CD4-positive, alpha-beta T cell treated with Interleukin-4 for 4 hours (primary cell): ENCODE measurements at places on chromosomes 16 and 17.

DNA sequence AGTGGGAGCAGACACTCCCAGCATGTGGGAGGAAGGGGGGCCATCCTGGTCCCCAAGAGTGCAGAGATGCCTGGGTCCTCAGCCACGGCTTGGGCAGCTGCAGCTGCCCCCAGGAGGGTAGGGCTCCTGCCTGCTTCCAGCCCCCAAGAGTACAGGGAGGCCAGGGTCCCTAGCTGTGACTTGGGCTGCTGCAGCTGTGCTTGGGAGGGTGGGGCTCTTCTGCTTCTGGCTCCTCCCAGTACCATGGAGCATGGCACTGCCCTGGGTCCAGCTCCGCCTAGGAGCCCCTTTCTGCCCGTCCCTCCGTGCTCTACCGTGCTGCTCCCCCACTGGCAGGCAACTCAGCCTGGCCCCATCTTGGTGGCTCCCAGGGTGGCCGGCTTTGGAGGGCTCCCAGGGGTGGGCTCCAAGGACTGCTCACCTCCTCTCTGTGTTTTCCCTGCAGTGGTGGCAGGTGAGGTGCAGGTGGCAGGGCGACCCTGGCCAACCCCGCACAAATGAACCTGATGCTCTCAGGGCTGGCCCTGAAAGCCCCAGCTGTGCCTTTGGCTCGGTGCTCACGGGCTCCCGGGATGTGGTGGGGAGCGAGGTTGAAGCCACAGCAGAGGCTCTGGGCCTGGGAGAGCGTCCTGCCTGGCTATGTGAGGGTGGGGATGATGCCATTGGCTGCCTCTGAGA is 18.5 kb upstream of the USP22 start:
- no peak for DNase-seq

DNA sequence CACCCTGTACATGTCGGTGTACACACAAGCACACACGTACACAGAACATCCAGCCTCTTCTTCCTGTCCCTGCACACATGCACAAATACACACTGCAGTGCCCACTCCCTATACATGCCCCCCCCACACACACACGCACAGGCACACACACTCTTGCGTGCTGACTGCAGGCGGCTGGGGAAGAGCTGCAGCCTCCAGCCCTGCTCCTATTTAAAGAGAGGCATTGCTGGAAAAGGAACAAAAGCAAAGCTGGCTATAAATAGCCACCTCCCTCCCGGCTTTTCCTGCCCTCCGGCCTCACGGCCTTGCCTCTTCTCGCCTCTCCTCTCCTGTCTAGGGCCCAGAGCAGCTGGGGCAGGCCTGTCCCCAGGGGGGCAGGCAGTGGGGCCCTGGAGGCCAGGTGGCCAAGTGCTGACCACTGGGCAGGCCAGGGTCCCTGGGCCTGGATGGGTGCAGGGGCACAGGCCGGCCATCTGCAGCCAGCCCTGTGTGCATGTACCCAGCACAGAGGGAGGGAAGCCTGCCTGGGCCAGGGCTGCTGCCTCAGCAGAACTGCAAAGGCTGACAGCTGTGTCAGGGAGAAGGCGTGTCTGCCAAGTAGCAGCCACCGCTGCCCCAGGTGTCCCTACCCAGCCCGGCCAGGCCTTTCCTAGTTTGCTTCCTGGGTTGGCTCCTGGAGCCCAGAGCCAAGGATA is 25.4 kb downstream of the RTN4RL1 start:
- DNase-seq = no peak

- no peak for DNase-seq
Measured at GRCh38 chr17:71527311-71527710, 593.5 kb upstream of the SOX9 start.

GRCh38 chr16:65524997-65525396 is 403.1 kb upstream of the CDH11 start:
- no peak for DNase-seq

GRCh38 chr17:82936768-82937171 is 96.9 kb upstream of the ZNF750 start:
- DNase-seq = no peak

DNA sequence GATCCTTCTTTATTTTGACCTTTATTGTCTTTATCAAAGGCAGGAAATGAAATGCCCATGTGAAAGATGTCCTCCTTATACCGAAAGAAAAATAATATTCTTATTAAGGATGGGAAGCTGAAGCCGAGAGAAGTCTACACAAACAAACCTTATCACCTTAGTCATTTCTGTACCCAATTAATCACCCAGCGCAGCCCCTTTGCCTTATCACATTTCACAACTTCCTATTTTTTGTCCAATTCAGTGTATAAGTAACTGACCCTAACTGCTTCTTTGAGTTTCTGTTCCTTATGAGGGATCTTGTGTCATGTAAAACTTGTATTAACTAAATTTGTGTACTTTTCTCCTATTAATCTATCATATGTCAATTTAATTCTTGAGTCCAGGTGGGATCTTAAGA is 16.4 kb upstream of the CCL23 start:
- DNase-seq = no peak

GRCh38 chr16:31273676-31274075 is 13.9 kb downstream of the ITGAM start:
- no peak for DNase-seq

DNA sequence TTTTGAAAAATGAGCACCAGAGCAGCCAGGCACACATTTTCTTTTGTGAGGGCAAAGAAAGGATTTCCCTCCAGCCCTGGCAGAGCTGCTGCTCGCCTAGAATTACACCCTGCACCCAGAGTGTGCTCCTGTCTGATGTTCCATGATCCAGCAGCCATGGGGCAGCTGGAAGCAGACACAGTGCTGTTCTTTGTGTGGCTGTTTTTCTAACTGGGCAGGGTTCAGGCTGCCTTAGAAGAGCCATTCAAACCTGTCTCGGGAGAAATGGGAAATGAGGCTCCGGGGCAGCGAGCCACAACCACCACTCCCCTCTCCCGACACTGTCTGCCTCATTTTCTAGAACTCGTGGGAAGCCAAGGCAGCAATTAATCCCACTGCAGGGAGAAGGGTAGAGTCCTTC is 28.9 kb downstream of the LITAF start:
- DNase-seq = no peak

DNA sequence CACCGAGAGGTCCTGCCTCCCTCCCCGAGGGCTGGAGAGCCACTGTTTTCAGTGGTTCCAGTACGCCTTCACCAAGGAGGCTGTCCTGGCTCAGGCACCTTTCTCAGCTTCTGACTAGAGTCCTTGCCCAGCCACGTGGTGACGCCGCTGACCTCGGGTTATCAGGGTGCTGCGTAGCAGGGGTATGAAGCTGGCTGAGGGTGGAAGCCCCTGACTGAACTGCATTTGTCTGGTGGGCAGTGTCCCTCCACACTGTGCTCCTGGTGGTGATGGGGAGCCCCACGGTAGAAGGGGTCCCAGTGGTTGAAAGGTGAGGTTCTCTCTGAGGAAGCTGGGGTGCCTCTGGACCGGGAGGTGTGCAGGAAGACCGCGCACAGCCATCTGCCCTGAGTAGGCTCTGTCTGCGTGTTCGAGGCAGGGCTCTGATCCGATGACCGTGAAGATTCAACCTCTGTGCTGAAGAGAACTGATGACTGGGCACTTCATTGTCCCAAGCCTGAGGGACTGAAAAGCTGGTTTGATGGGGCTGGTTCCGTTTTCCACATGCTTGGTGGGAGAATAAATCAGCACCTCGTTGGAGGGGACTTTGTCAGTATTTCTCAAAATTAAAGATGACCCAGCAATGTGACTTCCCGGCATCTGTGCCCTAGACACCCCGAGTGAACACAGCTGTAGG is 2.5 kb downstream of the ACSF3 start:
- DNase-seq = no peak

DNA sequence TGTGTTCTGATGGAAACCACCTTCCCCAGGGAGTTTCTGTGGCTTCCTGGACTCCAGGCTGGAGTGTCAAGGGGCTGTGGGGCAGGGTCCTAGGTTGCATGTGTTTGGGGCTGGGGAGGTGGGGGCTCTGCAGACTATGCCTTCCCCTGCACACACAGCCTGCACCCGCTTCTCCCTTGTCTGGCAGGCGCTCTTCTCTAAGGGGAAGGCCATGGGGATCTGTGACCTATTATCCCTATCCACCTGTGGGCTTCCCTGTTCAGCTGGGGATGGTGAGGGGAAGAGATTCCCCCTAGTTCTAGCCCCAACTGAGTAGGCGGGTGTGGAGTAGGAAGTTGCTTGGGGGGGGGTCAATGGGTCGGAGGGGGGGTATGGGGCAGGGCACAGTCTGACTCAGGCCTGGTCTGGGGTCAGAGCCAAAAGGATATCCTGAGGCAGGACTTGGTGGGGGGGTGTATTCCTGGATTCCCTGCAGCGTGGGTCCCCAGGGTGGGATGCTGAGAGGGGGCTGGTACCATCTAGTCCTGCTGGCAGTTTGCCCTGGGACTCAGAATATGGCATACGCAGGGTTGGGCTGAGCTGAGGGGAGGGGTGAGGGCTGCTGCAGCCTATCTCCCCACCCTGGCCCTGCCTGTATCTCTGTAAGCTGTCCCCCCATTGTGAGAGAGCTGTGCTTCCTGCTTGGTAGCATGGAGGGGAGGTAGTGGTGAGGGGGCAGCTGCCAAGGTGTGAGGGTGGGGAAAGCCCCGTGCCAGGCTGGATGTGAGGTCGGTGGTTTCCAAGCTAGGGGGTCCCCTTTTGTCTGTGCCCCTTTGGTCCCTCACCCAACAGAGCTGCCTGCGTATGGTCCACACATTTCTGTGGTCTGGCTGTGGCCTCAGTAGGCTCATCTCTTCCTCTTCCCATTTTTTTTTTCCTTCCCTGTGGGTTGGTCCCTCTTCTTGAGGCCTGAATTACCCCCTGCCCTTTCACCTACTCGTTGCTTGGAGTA is 14.7 kb downstream of the RARA start:
- DNase-seq = peak; percentile 90

GRCh38 chr16:3578610-3579551 is 1.7 kb upstream of the NLRC3 start:
- peak; percentile 48 for DNase-seq

- no peak for DNase-seq
Measured at GRCh38 chr17:66547151-66547865, 244.9 kb downstream of the PRKCA start.
